GM04504 (cell line): ENCODE measurements at places on chromosomes 3 and 15.

DNA sequence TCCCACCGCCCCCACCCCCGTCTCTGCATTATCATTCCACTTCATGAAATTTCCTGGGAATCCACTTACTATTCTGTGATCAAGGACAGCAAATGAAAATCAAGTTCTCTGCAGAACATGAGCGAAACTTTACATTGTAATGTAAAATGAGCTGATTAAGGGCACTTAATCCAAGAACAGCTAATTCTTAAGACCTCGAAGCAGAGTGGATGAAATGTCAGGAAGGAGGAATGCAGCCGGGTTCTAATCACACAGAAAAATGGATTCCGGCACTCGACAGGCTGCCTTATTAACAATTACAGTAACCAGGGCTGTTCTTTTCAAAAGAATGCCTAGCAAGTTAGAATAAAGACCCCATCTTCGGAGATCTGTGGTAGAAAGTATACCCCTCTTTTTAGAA lies 57.5 kb downstream of the RFTN1 start:
- no peak for DNase-seq

- DNase-seq: no peak
These were observed 384.6 kb upstream of the RORA start for GRCh38 chr15:61613729-61614128.

- DNase-seq: no peak
These were observed 235.4 kb downstream of the NFKBIZ start for GRCh38 chr3:102084704-102085103.

- DNase-seq: no peak
These were observed 30.3 kb downstream of the CPN2 start for GRCh38 chr3:194320744-194321243.

DNA sequence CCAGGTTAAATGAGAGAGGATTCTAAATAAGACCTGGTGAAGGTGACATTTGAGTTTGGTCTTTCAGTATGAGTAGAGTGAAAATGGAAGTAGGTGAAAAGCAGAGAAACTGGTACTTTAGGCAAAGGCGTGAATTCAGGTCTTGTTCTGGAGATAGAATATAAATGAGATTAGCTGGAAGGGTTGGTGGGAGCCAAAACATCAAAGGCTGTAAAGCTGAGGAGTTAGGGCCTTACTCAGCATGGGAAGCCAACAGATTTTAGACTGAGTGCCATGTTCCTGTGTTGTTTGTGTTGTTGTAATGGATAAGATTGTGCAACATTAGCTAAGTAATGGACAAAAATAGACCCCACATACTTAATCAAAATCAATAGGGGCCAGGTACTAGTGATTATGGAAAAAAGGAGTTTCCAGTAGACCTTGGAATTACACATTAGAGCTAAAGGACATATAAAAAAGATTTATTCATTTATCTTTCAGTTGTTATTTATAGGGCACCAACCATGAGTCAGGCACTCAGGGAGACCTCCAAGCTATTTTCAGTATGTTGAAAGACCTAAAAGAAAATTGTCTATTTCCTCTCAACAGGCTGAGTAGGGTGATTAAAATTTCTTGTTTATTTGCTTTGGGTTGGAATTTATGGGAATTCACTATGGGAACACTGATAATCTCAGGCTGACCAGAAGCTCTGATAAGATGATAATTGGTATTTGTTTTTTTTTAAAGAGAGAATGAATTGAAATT lies 20.8 kb downstream of the ARL14 start:
- peak; percentile 56 for DNase-seq

DNA sequence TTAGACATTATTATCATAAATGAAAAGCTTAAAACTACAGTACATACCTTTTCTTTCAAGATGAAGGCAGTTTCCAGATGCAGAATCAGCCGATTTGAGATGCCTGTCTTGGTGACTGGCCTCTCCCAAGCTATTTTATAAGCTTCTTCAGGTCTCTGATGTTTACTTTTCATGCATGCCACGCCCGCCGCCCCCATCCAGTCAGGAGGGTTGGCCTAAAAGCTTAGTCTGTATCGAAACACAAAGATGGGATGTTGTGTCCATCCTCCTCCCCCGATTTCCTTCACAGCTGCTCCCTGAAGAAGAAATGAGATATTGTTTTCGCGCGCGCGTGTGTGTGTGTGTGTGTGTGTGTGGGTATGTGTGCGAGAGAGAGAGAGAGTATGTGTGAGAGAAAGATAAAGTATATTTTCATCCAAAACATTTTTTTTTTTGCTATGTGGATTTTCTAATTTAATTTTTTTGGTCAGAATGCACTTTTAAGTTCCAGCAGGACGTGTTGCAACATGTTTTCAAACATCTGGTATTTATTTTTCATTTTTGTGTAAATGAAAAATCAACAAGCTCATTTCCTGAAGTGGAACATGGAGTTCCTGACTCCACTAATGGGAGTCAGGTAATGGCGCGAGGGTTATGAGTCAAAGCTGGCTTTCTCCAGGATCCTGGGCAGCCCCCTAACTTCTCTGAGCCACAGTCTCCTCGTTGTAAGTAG lies at the start of gene APOD:
Gene APOD, minus strand, starts transcription at position 110 of the 712 bp plus-strand sequence. CDS start 4,479 bp downstream, outside the sequence.
- no peak for DNase-seq

DNA sequence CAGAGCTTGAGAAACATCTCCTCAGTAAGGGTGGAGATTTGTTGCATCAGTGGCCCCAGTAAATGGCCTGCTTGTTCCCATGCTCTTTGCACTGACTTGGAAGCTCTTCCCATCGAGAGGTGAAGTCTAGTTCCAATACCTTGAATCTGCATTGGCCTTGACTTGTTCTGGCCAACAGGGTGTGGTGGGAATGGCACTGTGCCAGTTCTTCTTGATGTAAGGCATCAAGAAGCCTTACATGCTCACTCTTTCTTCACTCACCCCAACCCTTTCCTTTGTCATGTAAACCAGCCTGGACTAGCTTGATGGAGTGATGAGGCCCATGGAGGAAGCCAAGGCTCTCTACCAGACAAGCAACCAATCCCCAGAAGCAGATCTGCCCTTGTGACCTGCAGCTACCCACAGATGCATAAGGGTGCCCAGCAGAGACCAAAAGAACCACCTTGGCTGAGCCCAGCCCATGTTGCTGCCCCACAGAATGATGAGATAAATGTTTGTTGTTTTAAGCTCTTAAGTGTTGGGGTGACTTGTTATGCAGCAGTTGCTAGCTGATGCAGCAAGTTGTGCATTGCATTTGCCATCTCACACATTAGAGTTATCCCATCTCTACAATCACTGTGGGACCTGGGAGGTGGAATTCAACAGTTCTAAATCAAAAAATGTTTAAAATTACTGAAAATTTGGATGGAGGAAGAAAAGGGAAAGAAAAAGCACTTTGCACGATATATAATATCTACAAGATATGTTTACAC lies 11.1 kb upstream of the MGLL start:
- DNase-seq: no peak

DNA sequence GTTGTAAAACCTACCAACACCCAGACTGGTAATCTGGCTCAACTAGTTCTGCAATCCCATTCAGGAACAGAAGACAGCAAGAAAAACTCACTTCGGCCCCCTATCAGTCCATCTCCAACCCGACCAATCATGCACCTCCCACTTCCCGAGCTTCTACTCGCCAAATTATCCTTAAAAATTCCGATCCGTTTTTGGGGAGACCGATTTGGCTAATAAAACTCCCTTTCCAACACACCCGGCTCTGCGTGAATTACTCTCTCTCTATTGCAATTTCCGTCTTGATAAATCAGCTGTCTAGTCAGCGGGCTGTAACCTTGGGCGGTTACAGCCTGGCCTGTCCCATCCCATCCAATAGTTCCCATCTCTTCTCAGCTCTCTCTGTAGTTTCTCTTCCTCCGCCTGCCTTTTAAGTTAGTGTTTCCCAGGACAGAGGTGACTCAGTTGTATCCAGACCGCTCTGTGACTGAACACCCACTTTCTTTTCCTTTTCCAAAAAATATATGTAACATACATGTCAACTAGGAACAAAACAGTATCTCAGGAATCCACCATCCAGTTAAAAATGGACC lies 780 bp upstream of the ACAD9 start:
- DNase-seq: peak; percentile 32

DNA sequence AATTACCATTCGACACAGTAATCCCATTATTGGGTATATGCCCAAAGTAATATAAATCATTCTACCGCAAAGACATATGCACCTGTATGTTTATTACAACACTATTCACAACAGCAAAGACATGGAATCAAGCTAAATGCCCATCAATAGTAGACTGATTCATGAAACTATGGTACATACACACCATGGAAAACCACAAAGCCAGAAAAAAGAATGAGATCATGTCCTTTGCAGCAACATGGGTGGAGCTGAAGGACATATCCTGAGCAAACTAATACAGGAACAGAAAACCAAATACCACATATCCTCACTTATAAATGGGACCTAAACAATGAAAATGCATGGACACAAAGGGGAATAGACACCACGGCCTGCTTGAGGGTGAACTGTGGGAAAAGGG lies 11.1 kb upstream of the MCF2L2 start:
- DNase-seq: no peak

GRCh38 chr15:75985971-75986370 lies 26.3 kb downstream of the NRG4 start:
- no peak for DNase-seq

GRCh38 chr3:154684440-154684839 lies 254.4 kb upstream of the GPR149 start:
- DNase-seq: no peak

- no peak for DNase-seq
These were observed 14.0 kb upstream of the PIAS1 start for GRCh38 chr15:68040144-68040543.

DNA sequence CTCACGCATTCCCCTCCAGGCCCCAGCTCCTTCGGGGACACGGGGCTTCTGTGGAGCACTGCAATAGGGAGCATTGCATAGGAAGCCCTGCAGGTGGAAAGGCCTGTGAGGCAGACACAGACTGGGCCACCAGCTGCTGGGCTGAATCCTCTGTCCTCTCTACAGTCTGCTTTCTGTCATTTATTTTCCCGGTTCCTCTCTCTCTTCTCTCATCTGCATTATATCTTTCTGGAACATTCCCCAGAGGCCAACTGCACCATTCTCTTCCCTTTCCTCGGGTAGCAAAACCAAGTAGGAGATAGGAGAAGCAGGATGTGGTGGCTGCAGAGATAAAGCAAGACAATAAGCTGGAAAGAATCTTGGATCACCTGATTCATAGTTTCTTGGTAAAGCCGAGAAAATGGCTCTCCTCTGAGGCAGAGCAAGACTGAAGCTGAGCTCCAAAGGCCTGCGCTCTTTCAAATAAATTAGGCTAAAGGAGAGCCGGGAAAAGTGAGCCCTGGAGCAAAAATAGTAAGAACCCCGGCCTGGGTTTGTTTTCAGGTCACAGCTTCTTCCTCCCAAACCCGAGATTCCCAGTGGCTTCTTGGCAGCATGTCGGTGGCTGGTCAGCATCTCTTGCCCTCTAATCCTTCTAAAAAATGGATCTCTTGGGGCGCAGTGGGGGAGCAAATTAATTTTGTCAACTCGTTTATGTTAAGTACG lies 5.3 kb downstream of the TM4SF4 start:
- DNase-seq: no peak

- DNase-seq: no peak
These were observed 210.8 kb upstream of the ROPN1 start for GRCh38 chr3:124202754-124203153.

DNA sequence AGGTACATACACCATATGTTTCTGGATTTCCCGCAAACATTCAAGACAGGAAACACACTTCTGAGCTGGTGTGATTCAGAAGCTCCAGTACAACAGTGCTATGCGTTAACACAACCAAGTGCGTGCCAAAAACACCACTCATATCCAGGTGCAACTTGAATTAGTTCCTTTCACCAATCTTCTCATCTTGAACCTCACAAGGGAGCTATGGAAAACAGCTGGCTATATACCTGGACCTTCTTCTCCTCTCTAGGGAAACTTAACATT lies 31.3 kb downstream of the SUSD5 start:
- no peak for DNase-seq

GRCh38 chr3:116339441-116340028 lies 105.8 kb downstream of the LSAMP start:
- DNase-seq: peak; percentile 71

DNA sequence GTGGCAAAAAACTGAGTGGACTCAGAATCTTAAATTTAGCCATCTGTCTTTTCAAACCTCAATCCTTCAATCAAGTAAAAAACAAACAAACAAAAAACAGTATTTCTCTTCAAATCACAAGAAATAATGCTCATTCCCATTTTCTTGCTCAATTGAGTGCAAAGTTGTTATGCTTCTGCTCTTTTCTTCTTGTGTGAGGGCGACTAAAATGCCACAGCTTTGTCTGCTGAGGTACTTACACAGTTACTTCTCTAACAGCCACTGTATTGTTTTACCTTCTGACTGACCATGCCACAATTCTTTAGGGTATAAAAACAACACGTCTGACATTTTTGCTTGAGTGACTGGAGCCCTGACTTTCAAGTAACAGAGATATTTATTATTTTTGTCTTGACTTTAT lies 617.4 kb downstream of the NAALADL2 start:
- DNase-seq: no peak

DNA sequence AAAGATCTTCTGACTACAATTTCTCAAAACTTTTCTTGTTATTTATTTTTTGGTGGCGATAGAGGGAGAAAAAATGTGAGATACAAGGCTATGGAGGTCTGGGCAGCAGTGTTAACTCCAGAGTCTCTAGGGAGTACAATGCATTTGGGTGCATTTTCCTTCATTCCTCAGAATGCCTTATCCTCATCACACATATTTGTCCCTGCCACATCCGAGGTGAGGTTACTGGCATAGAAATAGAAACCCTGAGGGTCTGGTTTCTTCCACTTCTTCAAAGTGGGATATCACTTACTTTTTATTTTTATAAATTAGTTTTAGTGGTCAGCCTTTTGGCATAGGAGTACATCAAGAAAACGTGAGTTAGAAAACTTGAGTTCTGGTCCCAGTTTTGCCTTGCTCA lies 150.4 kb downstream of the TIGIT start:
- DNase-seq: no peak

DNA sequence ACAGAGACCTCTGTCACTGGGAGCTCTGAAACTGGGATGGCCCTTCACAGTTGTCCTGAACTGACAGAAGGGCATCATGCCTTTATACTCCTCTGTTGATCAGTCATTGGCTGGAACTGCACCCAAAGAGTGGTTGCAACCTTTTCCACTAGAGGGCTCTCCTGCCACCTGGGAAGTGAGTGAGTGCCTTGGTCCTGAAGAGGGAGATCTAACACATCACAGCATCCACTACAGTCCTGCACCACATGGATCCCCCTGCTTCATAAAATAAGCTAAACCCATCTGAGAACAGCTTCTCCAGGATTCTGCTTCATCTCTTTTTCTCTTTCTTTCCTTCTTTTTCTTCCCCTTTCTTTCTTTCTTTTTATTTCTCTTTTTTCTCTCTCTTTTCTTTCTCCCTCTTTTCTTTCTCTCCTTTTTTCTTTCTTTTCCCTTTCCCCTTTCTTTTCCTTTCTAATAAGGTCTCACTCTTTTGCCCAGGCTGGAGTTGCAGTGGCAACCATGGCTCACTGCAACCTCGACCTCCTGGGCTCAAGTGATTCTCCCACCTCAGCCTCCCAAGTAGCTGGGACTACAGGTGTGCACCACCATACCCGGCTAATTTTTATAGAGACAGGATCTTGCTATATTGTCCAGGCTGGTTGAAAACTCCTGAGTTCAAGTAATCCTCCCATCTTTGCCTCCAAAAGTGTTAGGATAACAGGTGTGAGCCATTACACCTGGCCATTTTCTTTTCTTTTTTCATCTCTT lies 42.8 kb upstream of the RAF1 start:
- DNase-seq: peak; percentile 52

GRCh38 chr15:82942691-82943090 lies 9.8 kb downstream of the HOMER2 start:
- DNase-seq: peak; percentile 23

- no peak for DNase-seq
These were observed 365.8 kb upstream of the UMPS start for GRCh38 chr3:124364317-124365020.
